ENCODE measurements at places on chromosomes 1 and 21.

GRCh38 chr1:165703648-165704047 lies 5.3 kb upstream of the ALDH9A1 start:
- no peak for DNase-seq

DNA sequence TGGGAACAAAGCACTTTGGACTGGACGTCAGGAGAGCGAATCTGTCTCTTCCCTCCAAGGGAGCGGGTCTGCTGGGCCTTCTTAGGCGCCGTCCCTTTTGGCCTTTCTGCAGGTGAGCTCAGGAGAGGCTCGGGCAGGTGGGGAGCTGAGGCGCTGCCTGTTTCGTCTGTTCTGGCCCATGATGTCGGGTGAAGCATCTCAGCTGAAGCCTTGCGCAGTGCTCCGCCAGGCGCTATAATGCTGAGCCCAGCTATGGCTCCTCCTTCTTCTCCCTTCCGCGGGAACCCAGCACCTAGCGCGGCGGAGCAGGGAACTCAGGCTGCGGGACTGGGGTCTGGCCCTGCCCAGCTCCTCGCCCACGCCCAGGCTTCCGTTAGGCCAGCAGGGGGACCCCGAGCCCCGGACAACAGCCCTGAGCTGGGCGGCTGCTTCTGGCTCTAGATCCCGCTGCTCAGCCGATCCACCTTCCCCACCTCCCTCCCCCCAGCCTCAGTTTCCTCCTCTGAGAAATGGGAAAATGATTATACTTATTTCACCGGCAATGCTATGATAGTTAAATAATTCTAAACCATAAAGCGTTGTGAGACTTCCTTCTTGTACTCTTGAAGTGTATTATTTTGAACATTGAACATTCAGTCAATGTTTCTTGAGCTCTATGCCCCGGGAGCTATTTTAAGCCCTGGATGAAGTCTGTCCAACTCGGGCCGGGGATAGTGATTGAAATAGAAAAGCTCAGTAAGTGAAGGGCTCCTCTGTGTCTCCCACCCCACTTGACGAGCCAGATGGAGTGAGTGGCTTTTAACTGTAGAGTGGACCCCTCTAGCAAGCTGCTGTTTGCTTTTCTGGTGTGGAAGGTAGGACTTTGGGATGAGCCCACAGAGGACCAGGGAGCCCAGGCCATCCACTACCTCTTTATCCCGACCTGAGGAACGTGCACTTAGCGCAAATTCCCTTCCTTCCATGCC lies 9.6 kb upstream of the ADORA1 start:
- DNase-seq: peak; percentile 72

GRCh38 chr1:244160455-244161235 lies 109.6 kb downstream of the ZBTB18 start:
- no peak for DNase-seq

DNA sequence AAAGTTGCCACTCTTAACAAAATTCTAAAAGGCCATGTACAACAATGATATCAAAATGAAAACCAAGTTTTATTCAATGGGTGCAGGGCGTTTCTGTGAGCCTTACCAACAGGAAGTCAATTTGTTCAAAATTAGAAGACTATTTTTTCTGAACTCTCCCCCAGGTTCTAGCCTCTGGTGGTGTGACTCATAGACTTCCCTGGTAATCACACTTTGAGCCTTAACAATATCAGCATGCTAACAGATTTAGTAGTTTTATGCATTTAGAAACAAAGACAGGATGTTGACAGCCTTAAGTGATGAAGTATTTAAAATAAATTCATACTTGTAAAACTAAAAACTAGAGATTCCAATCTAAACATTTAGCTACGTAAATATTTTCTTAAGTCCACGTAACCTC lies 88.4 kb downstream of the LRRC8C start:
- no peak for DNase-seq

DNA sequence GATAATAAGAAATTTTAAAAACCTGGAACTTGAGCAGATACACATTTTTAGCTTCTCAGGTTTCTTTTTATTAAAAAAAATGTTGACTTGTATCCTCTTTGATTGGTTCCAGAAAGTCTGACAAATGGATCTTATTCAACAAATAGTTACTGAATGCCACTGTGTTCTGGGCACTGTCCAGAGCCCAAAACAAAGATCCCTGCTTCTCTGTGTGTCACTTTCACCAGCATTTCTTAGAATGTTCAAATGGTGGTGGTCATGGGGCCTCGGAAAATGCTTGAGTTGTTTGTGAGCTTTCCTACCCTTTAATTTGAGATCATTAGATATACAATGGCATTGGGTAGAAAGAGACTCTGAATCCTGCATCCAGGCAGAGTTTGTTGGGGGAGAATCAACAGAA lies 19.9 kb downstream of the ACTN2 start:
- DNase-seq: no peak

DNA sequence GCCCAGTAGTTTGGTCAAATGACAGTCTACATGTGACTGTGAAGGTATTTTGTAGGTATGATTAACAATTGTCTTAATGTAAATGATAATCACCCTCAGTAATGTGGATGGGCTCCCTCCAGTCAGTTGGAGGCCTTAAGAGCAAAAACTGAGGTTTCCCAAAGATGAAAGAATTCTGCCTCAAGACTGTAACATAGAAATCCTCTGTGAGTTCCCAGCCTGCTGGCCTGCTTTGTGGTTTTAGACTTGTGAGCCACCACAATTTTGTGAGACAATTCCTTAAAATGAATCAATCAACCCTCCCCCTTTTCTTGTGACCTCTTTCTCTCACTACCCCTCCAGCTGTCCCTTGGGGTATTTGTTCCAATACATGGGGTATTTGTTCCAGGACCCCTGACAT lies 226.4 kb upstream of the DPYD start:
- no peak for DNase-seq

- no peak for DNase-seq
Observed at GRCh38 chr1:225461533-225462428, 33.9 kb upstream of the LBR start.

- DNase-seq: no peak
Observed at GRCh38 chr1:52834798-52835197, 7.8 kb upstream of the ZYG11A start.

GRCh38 chr1:226233806-226234205 lies 10.3 kb downstream of the MIXL1 start:
- DNase-seq: no peak

GRCh38 chr1:96597218-96597617 lies 124.4 kb upstream of the PTBP2 start:
- no peak for DNase-seq

- DNase-seq: no peak
Observed at GRCh38 chr1:68128157-68128556, 77.7 kb upstream of the DIRAS3 start.

DNA sequence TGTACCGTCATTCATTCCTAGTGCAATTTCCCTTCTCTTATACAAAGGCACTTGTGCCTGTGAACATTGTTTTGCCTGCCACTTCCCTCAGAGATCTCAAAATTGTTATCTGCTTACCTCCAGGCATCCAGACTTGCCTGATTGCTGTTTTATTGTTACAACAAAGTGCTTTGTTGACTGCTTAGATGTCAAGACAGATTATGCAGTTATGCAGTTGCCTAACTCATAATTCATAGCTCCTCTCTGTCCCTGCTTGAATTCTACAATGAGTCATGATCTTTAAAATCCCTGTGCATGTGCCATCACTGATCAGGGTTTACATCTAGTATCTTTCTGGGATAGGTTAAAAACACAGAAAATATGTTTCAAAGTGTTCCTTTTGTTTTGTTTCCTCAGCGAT lies 24.5 kb downstream of the CXADR start:
- DNase-seq: no peak

GRCh38 chr1:78089010-78089409 lies 43.2 kb downstream of the GIPC2 start:
- no peak for DNase-seq

DNA sequence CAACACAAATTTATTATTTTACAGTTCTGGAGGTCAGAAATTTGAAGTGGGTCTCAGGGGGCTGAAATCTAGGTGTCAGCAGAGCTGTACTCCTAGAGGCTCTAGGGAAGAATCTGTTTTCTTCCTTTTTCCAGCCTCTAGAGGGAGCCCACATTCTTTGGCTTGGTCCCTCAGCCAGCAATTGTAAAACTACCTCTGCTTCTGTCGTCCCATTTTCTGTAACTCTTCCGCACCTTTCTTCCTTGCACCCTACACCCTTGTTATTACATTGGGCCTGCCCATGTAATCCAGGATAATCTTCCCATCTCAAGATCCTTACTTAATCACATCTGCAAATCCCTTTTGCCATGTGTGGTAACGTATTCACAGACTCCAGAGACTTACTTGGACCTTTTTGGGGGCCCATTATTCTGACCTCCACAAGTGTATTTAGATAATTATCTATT lies 24.8 kb upstream of the THEM4 start:
- DNase-seq: peak; percentile 40

DNA sequence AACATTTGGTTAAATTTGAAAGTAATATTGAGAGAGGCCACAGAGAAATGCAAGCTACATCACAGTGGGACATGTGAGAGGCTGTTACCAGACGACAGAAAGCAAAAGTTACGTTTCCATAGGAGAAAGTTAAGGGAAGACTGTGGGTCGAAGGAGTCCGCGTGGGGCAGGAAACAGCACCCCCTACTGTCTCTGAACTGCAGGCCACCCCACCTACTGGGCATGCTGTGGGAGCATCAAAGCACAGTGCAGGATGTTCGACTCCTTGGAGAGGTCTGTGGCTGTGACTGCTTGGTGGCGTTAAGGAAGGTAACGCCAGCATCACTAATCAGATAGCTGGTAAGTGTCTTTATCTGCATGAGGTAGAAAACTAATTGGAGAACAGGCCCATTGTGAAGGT lies 123.9 kb downstream of the PTBP2 start:
- peak; percentile 53 for DNase-seq

DNA sequence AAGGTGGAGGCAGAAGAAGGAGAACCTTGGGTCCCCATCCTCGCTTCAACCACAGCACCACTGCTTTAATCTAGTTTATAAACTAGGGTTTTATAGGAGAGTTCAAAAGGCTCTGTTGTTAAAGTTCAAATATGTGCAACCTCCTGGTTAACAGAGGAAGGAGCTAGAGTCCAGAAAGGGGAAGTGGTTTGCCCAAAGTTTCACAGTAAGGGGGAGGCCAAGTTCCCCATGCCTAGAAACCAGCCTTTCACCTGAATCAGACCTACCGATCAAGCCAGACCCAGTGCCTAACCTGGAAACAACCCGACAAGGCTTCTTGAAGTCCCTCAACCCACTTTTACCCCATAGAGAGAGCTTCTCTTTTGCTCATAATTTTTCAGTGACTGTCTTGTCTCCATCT lies 106.5 kb downstream of the PLPP3 start:
- no peak for DNase-seq

DNA sequence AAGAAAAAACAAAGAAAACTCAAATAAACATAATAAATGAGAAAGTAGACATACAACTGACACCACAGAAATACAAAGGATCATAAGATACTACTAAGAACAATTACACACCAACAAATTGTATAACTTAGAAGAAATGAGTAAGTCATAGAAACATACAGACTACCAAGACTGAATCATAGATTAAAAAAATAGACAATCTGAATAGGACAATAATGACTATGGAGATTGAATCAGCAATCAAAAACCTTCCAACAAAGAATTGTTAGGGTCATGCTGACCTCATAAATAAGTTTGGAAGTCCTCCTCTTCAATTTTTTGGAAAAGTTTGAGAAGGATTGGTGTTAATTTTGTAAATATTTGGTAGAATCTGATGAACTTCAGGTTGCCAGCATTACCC lies 159.0 kb downstream of the PTBP2 start:
- no peak for DNase-seq

DNA sequence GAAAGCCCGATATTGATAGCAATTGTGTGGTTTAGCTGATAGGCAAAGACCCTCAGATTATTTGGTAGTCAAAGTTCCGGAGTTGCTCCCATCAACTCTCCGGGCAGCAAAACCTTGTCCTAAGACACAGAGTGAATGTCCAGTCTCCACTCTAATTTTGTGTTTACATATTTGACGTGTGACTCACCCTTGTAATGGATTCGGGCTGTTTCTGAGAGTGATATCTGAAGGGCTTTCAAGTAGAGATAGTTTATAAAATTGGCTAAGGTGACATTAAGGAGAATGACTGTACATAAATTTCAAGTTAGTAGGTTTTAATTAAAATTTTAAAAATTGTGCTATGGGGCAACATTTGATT lies 154.2 kb downstream of the CNIH3 start:
- DNase-seq: peak; percentile 18

DNA sequence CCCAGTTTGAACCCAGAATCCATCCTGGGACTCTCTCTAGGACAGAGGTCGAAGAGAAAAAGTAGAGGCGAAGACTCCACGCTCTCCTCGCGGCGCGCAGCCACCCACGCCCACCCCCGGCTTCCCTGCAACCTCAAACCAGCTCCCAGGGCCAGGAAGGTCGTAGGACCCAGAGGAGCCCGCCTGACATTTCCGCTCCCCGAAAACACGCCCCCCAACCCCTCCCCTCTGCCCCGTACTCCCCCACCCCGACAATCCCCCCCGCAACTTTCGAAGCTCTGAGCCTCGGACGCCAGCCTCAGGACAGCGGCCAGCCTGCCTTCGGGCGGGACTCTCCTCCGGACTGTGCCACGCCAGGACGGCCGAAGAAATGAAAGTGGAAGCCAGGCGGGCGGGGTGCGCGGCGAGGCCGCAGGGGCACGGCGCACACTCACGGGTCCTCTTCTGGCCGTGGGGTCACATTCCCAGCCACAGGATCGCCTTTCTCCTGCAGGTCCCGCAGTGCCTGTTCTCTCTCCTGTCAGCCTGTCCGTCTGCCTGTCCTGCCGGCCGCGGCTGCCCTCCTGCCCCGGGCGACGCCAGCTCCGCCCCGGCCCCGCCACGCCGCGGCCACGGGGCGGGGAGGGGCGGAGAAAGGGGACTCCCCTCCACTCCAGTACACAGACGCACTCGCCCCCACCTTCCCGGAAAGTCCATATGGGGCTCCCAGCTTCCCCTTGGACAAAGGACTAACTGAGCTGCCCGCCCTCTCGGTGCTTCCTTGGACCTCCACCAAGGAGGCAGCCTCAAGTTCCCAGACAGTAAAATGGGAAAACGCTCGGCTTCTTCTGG lies at the start of gene MOB3C:
Gene MOB3C (minus strand): TSS at position 535 of the 831 bp plus-strand sequence. CDS start 3,490 bp downstream, outside the sequence.
- peak; percentile 92 for DNase-seq

DNA sequence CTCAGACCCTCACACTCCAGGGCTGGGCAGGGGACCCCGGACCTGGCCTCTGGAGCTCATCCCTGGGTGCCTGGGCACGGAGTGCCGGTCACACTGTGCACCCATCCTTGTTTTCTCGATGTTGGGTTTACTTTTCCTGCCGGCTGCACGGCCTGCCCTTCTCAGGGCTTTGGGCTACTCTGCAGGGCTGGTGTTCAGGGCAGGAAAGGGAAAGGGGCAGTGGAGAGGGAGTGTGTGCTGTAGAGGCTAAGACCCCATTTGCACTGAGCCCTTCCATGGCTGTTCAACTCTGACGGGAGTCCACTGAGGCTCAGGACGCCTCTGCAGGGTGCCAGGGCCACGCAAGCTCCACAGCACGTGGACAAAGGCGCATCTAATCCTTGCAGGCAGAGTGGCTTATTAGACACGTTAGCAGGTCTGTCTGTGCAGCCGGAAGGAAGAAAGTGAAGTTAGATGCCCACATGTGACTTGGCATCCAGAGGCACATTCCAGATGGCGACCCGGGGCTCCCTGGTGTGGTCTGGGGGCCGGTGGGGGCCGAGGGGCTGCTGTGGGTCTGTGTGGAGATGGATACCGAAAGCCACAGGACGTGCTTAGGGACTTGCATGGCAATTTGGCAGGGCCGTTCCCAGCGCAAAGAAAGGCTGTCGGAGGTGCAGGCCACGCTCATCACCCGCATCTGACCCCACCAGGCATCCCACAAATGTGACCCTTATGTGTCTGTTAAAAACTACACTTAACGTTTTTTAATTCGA lies 33.6 kb downstream of the COL18A1 start:
- DNase-seq: no peak

GRCh38 chr1:177181631-177182291 lies 11.0 kb downstream of the BRINP2 start:
- peak; percentile 83 for DNase-seq

Data from stomach (tissue), 19 donors.